ENCODE measurements at places on chromosomes 5 and 9.

DNA sequence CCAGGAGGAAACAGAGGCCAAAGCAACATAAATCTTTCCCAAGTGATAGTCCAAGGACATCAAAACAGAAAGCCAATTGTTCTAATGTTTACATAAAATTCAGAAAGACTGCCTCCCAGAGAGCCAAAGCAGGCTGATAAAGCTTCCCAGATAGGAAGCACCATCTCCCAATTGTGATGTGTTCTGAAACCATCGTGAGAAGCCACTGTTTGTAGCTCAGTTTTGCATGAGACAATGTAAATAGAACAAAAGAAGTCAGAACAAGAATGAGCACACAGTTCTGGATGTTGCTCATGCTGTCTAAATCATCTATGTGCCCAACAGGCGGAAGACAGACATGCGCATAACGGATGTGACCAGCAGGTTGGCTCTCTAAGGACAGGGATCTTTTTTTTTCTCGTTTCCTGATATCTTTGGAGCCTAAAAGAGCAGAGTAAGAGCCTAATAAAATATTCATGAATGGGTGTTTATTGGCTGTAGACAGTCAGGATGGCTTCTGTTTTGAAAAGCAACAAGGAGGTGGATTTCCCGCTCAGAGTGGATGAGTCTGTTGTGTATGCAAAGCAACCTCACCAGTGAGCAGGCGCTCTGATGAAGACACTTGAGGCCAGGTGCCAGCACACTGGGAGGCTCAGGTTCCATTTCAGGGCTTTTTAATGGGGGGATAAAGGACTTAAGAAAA lies 113.6 kb downstream of the GNA14 start:
- no peak for DNase-seq

GRCh38 chr5:156137071-156137869 lies 189.7 kb upstream of the SGCD start:
- no peak for DNase-seq

- DNase-seq: no peak
Measured at GRCh38 chr9:2026220-2026997, 11.3 kb downstream of the SMARCA2 start.

DNA sequence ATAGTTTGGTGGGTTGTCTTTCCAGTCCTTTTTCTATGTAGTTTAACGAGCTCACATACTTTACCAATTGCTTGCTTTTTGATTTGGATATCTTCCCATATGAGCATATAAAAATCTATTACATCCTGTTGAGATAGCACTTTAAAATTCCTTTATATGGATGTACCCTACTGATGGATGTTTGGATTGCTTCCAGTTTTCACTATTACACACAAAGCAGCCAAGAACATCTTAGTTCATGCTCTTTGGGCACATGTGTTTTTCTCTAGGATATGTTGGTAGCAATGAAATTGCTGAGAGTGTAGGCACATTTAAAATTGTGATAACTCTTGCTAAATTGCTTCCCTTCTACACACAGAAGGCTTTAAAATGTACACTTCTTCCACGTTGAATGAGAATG lies 56.1 kb upstream of the NTRK2 start:
- no peak for DNase-seq

- DNase-seq: no peak
Measured at GRCh38 chr9:96574931-96575351, 44.7 kb downstream of the CDC14B start.

Data from CD4-positive, alpha-beta T cell (primary cell).